Renal cortical epithelial cell (primary cell): ENCODE measurements at places on chromosomes 3 and 15. TPM values are rescaled to one million over a fixed set of nuclear protein-coding genes. Genes with fewer than 3 reads are reported as not detected.

- no peak for DNase-seq
Measured at GRCh38 chr3:183508821-183509220, 46.7 kb downstream of the KLHL6 start.

DNA sequence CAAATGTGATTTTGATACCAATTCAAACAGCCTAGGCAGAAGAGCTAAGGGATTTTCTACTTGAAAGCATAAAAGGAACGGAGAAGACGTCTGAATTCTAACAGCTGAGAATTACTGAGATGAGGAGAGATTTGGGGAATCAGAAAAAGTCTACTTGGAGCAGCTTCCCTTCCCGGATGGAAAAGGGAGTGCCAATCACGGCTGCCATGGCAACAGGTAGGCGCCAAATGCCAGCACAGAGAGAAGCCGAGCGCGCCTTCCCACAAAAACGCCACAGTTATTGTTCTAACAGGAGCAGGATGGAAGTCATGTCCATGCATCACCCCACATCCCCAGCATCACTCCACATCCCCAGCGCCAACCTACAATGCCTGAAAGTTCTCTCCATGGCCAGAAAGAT is 63.5 kb upstream of the PRR20G start:
- DNase-seq, result no peak

- no peak for DNase-seq
Measured at GRCh38 chr3:98460220-98460619, 2.8 kb upstream of the OR5K1 start.

- no peak for DNase-seq
Measured at GRCh38 chr15:42331235-42331634, 28.1 kb upstream of the CAPN3 start.

- DNase-seq, result no peak
Measured at GRCh38 chr3:37619568-37619967, 242.1 kb upstream of the CTDSPL start.

The IQCF5 gene
- total RNA-seq, result not detected in 2 replicates

The RYR3 gene
- total RNA-seq, result 0.35 and 2.7 TPM in 2 replicates

The SCAP gene
- total RNA-seq, result 37.9 and 91.4 TPM in 2 replicates

The THSD4 gene
- 22.6 and 58.6 TPM in 2 replicates for total RNA-seq

The PLIN1 gene
- 0.15 TPM in 1 of 2 replicates, not detected in the other for total RNA-seq
